Right cardiac atrium (tissue), 5 donors: ENCODE measurements at places on chromosomes 16 and 17.
A peak's percentile ranks its signal among the peaks of the same experiment; 100 is the strongest.

- no peak for DNase-seq
These were observed 103.3 kb downstream of the CA4 start for GRCh38 chr17:60253048-60253447.

DNA sequence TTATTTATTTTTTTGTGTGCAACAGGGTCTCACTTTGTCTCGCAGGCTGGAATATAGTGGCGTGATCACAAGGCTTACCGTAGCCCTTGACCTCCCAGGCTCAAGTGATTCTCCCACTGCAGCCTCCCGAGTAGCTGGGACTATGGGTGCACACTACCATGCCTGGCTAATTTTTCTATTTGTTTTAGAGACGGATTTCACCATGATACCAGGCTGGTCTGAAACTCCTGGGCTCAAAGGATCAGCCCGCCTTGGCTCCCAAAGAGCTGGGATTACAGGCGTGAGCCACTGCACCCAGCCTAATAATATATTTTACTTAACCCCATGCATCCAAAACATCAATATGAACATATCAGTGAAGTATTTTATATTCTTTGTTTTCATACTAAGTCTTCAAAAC, 2.0 kb downstream of the CCDC200 start:
- DNase-seq = no peak

DNA sequence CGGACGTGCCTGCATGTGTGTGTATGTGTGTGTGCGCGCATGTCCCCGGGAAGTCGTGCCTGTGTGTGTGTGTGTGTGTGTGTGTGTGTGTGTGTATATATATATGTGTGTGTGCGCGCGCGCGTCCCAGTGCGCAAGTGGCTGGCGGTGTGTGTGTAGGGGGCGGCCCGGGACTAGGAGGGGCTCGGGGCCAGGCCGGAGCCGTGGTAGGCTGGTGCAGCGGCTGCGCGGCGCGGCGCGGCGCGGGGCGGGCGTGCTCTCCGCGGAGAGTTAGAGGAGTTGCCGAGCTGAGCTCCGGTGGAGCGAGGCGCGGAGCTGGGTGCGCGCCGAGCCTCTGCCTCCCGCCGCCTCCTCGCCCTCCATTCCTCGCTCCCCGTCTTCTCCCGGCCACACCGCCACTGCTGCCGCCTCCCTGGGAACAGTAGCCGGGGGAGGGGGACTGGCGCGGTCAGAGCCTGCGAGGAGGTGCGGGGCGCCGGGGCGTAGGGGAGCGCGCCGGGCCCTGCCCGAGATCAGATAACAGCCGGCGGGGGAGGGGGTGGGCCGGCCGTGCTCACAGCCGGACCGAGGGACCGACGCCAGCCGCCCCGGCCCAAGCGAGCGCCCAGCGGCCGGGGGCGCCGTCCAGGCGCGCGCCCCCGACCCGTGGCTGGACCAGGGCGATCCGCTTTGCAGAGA, at the start of gene KCNJ12:
TSS of gene KCNJ12 (plus strand) at position 277 of the 678 bp plus-strand sequence. CDS start 38,986 bp downstream, outside the sequence.
- peak; percentile 47 for DNase-seq

- peak; percentile 62 for DNase-seq
These were observed 16.0 kb upstream of the SOX9 start for GRCh38 chr17:72104863-72105234.

- DNase-seq = no peak
These were observed 45.5 kb upstream of the LRRC37A3 start for GRCh38 chr17:64964796-64965195.

- DNase-seq = no peak
These were observed 1.3 kb downstream of the NLK start for GRCh38 chr17:28043741-28044140.

- DNase-seq = no peak
These were observed 40.5 kb upstream of the CLEC18B start for GRCh38 chr16:74461826-74462225.

- DNase-seq = peak; percentile 54
These were observed 119.3 kb downstream of the STX8 start for GRCh38 chr17:9456330-9456729.

- peak; percentile 84 for DNase-seq
These were observed 28.5 kb upstream of the SHCBP1 start for GRCh38 chr16:46649588-46650253.

GRCh38 chr16:28003021-28003865, 60.3 kb downstream of the GSG1L start:
- no peak for DNase-seq

DNA sequence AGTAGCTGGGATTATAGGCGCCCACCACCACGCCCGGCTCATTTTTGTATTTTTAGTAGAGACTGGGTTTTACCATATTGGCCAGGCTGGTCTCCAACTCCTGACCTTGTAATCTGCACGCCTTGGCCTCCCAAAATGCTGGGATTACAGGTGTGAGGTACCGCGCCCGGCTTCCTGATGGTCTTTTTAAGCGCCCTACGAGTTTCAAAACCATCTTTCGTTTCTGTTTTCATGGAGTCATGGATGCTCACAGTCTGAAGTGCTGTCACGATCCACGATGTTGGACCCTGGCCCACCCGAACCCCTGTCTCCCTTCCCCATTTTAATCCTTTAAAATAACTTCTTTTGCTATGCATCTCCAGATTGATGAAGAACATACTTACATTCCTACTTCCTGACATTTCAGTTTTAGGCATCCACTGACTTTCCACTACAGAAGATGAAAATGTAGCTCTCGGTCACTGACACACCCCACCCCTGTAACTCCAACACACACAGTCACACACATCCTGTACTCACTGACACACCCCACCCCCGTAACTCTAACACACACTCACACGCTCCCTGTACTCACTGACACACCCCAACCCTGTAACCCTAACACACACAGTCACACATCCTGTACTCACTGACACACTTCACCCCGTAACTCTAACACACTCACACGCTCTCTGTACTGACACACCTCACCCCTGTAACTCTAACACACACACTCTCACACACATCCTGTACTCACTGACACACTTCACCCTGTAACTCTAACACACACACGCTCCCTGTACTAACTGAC, 22.6 kb upstream of the WDR45B start:
- DNase-seq = no peak

DNA sequence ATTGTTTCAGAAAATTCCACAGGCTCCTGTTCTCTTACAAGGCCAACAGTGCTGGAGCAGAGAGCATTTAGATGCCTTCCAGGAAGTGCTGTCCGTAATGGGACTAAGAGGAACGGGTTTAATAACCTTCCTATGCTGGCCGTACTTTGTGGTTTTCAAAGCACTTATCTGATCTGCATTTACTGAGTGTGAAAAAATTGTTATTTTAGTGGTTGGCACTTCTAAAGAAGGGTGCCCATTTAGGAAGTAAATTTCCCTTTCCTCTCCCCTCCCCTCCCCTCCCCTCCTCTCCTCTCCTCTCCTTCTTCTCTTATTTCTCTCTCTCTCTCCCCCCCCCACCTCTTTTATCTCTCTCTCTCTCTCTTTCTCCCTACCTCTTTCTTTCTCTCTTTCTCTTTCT, 72.0 kb upstream of the DNAJA2 start:
- no peak for DNase-seq

GRCh38 chr17:33013596-33014375, 22.1 kb downstream of the SPACA3 start:
- DNase-seq = no peak

DNA sequence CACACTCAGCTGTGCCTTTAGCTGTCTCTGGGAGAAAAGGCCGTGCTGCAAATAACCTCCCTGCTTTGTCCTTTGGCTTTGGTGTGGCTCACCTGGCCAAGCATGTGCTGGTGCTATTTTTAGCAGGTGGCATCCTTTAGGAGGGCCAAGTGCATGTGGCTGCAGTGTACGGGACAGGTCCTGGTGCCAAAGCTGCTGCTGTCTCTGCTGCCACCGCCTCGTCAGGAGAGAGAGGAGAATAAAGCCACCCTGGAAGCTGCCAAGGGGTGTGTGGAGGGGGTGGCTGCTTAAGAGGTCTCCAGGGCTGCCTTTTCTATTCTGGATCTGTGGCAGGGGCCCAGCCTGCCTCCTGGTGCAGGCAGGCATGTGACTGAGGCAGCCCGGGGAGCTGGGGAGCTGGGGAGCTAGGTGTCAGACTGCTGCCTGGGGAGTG, 6.2 kb downstream of the AKAP1 start:
- peak; percentile 86 for DNase-seq

DNA sequence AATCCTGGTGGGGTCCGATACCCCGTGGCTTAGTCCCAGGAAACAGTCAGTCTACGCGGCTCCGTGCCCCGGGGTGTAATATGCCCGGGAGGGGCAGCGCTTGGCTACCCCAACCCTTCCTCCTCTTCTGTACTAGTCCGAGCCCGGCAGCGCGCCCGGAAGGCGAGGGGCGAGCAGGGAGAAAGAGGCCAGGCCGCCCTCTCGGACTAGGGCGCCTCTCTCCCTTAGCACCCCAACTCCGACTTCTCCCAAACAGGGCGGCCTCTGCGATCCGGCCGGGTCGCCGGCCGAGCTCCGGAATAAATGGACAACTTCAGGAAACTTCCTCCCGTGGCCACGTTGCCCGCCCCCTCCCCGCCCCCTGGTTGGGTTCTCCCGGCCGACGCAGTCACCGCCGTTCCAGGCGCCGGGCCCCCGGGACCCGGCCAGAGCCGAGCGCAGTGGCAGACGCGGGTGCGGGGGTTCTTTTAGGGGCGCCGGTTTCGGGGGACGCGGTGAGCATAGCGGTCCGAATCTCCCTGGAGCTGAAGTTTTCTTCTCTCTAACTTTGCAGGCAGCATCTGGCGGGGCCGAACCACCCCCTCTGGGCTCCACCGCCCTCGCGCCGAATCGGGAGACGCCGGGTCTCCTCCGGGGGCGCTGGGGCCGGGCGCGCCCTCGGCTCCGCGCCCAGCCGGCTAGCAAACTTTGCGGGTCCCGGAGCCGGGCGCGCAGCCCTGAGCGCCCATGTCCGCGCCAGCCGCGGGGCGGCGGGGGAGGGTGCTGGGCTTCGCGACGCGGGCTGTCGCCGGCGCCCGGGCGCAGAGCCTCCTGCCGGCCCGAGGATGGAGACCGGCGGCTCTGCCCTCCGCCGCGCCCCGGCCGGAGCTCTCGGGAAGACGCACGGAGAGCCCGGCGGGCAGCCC, at the start of gene SDK2:
TSS of gene SDK2 (minus strand) at position 301 of the 905 bp plus-strand sequence. CDS start 357 bp downstream, outside the sequence.
- peak; percentile 38 for DNase-seq

GRCh38 chr17:4969047-4969550, 1.5 kb upstream of the SPAG7 start:
- DNase-seq = no peak

DNA sequence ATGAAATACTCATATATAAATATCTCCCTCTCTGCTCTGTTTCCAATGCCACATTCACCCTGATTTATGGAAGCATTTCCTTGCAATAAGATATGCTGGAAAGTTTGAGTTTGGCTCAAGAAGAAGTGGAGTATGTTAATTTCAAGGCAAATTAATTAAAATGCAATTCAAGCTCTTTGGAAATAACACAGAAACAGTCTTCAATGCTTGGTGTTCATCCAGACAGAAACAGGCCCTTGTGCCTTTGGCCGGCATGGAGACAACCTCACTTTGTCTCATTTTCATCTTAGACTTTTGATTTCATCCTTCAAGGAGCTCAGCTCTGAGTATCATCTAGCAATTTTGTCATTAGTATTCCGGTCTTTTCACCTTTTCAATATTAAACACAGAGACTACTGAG, 210.0 kb downstream of the C16orf95 start:
- DNase-seq = no peak

- DNase-seq = no peak
These were observed 38.2 kb upstream of the ICAM2 start for GRCh38 chr17:64058621-64059020.

DNA sequence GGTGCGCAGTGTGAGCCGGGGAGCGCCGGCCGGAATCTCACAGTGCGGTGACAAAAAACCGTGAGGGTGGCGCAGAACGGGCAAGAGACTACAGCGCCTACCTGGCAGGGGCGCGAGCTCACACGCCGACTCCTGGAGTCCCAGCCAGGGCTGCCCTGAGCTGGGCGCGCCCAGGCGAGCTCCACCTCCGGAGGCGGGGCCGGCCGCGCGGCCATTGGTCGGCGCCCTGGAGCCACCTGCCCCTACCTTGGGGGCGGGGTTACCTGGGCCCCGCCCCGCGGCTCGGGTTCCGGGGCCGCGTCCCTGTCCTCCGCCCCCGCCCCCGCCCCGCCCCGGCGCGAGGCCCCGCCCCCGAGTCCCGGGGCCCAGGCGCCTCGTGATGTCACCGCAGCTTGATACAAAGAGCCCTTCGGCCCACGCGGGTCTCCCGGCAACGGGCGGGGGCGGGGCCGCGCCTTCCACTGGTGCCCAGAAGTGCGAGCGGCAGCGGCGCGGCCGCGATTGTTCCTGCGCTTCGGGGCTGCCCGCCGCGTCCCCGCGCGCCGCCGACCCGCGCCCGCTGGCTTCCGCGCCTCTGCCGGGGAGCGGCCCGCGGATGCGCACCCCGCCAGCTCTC, 96.3 kb downstream of the RAB11FIP4 start:
- peak; percentile 85 for DNase-seq

DNA sequence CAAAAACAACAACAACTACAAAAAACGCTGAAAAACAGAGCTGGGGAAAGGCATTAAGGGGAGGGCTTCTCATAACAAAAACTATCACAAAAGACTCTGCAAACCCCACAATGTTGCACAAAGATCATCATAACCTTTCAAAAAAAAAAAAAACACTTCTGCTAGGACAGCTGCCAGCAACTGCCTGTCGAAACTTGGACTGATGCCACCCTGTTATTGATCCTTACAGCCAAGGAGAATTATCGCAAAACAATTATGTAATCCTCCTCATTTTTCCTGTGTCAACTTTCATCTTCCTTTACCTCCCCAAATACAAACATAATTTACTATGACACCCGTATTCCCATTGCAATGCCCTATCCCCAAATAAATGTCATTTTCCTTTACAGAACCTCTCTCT, 9.3 kb downstream of the CCDC40 start:
- no peak for DNase-seq

DNA sequence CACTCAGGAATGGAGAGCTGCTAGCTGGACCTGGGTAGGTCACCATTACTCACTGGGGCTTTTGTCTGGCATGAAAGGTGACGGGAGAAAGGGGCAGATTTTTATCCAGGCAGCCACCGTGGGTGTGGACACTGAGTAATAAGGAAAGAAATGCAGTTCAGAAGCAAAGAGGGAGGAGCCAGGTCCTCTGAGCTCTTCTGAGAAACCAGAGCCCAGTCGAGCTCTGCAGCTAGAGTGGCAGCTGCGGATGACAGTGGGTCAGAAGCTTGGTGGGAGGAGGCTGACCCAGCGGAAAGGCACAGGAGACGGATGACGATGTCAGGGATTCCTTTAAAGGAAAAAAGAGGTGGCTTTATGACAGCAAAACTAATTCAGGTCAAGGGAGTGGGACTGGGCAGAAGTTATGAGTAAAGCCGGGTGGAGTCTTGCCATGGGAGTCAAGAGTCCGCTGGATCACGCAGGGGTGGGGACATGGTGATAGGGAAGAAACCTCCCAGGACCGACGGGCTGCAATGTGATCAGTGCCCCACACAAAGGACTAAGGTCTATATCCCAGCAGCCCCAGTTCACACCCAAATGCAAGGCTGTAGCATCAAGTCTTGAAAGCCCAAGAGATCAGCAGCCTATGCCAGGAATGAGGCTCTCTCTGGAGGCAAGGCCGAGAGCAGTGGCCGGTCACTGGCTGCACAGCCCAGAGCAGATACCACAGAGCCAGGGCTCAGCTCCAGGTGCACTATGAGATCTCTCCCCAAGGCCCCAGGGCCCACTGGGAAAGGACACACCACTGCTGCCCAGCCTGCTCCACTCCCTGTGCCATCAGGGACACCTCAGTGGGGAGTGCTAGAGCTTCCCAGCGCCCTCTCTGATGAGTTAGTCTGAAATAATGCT, 6.3 kb upstream of the MNT start:
- peak; percentile 83 for DNase-seq

GRCh38 chr16:24700549-24701392, 28.7 kb upstream of the TNRC6A start:
- peak; percentile 80 for DNase-seq

GRCh38 chr17:62703776-62704380, 76.4 kb downstream of the MRC2 start:
- DNase-seq = peak; percentile 77

- DNase-seq = peak; percentile 95
These were observed 14.3 kb downstream of the SPATA32 start for GRCh38 chr17:45247429-45248131.

- DNase-seq = no peak
These were observed 3.3 kb upstream of the CCL15 start for GRCh38 chr17:36004594-36005108.
